ENCODE measurements at places on chromosomes 12 and 14.
A peak's percentile ranks its signal among the peaks of the same experiment; 100 is the strongest.

DNA sequence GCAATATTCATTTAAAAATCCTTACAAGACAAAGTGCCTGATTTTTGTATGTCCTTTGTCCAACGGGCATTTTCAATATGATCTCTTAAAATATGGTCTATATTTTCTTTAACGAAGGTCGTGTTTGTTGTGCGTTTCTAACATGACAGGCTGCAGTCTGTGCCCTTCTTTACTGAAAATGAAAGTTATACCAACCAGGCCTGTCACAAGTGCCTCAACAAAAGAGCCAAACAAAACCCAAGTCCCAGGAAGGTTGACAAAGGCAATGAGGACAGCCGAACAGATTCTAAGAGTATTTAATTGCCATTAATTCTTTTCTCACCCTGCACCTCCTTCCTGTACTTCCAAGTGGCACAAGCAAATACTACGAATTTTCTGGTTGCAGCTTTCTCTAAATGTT lies 13.9 kb downstream of the PAX9 start:
- DNase-seq, result no peak

- peak; percentile 22 for DNase-seq
Observed at GRCh38 chr14:72904840-72905561, 11.1 kb upstream of the DPF3 start.

DNA sequence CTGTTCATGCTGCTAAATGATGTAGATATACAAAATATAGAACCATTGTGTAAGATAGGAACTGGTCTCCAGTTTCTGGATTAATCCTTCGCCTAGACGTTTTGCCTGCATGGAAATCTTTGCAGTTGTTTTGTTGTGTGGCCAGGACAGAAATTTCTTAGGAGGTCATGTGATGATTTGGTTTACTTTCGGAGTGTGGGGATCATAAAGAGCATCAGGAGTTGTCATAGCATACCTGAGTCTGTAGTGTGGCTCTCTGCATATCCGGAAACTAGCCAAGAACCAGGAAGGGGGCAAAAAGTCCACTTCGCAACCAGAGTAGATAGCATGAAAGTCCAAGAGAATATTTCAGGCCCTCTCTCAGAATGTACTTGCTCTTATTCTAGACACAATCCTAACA lies 3.1 kb downstream of the SAMD4A start:
- no peak for DNase-seq

DNA sequence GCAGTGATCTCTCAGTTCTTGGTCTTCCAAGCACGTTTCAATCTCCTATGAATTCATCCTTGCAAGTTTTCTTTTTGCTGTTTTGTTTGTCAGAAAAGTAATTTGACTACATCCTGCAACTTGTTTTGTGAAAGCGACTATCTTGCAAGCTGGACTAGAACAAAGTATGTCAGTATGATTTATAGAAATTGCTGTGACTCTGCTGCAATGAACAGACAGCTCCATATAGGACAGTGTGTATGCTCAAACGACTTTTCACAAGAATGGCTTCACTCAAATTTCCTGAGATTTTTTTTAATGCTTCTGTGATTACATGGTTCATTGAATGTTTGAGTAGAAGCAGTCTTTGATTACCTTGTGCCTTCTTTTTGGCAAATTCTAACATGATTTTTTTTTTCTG lies 123.5 kb upstream of the TRHDE start:
- no peak for DNase-seq

DNA sequence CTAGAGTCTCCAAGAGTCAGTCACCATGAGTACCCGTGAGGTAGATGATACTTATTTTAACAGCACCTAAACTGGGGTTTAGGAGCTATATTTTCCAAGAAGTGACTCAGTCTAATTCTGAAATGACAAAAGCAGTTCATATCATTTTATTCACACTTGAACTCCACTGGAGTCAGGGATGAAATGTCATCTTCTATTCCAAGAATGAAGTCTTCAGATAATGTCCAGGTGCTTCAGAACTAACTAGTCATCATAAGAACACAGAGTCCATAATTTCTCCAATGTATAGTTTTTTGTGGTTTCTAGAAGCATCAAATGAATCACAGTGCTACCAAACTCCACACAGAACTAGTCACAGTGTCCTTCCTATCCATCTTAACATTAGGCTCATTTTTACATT lies 13.3 kb downstream of the DNM1L start:
- DNase-seq, result no peak

- DNase-seq, result peak; percentile 61
Observed at GRCh38 chr12:48988030-48988649, 10.0 kb downstream of the WNT1 start.

GRCh38 chr12:3233797-3234196 lies 156.6 kb downstream of the TSPAN9 start:
- DNase-seq, result no peak

- no peak for DNase-seq
Observed at GRCh38 chr14:21647380-21647779, 6.3 kb upstream of the OR4E2 start.

DNA sequence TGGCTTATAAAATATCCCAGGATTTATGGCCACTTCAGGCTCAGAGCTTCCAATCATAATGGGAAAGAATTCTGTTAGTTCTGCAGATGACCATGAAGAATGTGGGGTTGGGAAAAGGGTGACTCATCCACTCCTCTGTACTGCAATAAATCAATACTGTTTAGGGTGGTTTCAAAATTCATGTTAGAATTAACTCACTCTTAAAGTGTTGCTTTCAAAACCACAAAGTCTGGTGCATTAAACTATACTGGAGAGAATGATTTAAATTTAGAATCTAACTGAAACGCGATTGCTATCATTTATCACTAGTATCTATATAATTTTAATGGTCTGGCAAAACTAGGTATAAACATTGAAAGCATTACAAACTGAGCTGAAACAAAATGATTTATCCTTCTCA lies 798 bp downstream of the CCDC198 start:
- DNase-seq, result no peak

- DNase-seq, result no peak
Observed at GRCh38 chr12:112606611-112607365, 184.8 kb upstream of the RPH3A start.

DNA sequence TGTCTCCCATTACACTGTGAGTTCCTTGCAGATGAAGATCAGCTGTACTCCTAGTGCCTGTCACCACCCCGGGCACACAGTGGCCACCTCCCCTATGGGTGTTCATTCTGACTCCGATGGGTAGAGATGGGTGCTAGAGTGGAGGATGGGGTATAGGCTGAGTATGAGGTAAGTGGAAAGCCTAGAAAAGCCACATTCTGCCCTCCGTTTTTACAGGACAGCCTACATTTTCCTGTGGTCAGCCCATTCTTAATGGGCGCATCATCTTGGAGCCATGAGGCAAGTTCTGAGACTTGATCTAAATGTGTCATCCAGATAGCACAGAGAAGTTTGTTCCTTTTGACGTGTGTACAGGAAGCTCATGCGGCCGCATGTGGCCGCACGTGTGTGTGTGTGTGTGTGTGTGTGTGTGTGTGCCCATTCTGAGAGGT lies 166.7 kb upstream of the HIF1A start:
- no peak for DNase-seq

DNA sequence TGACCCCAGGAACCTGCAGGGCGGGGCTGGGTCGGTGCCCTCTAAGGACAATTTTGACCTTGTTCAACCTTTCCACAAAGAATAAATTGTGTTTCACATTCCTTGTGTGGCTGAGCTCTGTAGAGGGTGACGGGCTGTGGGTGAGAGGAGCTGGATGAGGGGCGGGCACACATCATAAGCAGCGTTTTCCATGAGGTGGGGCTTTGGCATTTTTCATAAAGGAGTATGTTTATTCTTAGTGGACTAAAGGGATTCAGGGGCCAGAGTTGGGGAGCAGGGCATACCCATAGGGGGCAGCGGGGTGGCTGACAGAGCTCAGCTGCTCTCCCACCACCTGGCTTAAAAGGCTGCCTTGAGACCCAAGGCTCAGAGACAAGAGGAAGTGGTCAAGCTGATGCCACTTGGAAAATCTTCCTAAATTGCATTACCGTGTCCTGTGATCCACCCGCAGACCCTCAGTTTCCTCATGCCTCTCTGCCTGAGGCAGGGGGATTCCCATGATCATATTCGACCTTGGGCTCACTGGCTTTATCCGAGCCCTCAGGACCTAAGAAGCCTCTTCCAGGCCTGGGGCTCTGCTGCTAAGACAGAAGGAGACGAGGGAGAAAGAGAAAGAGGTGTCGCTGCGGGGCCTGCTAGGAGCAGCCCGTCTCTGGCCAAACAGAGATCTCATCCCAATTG lies 11.4 kb downstream of the MMP14 start:
- DNase-seq, result no peak

DNA sequence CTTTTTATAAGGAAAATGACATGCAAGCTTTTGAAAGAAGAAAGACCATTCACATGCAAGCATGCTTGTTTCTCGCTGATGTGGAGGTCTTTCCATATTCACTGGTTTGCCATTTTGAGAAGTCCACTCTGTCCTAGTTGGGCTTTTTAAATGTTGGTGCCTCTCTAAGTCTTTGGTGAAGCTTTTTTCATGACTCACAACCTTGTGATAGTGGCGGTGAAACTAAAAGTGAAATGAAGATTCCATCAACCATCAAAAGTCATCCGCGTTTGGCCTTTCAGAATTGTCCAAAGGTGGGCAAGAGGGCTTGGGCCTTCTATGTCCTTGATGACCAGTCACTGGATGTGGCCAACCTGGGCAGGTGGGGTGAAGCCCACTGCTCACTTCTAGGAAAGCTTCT lies 4.3 kb downstream of the LRRC74A start:
- no peak for DNase-seq

- no peak for DNase-seq
Observed at GRCh38 chr12:5485454-5485853, 53.5 kb downstream of the NTF3 start.

GRCh38 chr12:214003-214741 lies at the start of gene SLC6A12:
Gene SLC6A12, minus strand, starts transcription at chr12:214157. Its CDS starts 4,171 bp downstream, at chr12:209986.
- no peak for DNase-seq

DNA sequence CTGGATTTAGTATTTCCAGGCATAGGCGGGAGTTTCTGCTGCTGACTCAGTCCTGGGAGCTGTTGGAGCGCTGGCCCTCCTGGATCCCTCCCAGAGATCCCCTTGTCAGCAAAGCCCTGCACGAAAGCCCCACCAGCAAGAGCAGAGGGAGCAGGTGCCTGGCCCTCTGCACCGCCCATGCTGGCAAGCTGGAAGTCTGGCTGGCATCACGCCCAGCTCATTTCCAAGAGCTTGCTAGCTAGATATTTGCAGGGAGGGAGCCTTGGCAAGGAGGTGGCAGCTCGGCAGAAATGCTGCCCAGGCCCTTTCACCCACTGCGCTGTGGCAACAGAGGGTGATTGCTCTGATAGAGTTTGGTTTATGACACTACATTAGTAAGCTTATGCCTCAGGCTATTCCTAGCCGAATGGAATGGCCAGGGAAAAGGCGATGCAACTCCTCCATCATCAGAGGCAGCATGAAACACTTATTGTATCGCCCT lies 193.9 kb downstream of the EMP1 start:
- DNase-seq, result no peak

GRCh38 chr12:109995361-109995685 lies 845 bp downstream of the GIT2 start:
- no peak for DNase-seq

DNA sequence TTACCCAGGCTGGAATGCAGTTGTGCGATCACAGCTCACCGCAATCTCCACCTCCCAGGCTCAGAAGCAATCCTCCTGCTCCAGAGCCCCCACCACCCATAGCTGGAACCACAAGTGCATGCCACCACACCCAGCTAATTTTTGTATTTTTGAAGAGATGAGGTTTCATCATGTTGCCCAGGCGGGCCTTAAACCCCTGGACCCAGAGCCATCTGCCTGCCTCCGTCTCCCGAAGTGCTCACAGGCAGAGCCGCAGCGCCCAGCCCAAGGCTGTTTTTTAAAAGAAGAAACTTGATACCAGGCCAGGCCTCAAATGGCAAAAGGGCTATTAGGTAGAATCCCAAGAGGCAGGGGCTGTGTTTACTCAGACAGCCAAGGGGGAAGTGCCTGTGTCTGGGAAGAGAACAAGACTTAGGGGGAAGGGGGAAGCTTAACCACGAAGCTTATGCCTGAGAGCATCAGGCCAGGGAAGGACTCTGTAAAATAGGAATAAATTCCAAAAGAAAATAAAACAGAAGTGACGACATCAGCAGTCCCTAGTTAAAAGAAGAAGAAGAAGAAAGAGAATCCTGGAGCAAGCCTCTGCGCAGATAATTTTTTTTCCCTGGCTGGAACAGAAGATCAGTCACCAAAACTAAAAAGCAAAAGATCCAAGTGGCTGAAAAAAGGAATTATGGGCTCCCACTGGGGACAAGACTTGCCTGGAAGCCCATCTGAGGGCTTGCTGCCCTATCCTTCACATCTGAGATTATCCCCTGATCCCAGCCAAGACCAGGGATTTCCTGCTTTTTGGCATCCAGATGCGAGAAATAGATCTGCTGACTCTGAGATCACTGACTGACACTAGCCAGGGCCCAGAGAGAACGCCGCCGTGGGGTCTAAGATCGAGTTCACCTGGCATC lies 170.5 kb downstream of the NDUFA12 start:
- DNase-seq, result no peak

GRCh38 chr14:51816031-51816430 lies 44.4 kb upstream of the GNG2 start:
- DNase-seq, result no peak

DNA sequence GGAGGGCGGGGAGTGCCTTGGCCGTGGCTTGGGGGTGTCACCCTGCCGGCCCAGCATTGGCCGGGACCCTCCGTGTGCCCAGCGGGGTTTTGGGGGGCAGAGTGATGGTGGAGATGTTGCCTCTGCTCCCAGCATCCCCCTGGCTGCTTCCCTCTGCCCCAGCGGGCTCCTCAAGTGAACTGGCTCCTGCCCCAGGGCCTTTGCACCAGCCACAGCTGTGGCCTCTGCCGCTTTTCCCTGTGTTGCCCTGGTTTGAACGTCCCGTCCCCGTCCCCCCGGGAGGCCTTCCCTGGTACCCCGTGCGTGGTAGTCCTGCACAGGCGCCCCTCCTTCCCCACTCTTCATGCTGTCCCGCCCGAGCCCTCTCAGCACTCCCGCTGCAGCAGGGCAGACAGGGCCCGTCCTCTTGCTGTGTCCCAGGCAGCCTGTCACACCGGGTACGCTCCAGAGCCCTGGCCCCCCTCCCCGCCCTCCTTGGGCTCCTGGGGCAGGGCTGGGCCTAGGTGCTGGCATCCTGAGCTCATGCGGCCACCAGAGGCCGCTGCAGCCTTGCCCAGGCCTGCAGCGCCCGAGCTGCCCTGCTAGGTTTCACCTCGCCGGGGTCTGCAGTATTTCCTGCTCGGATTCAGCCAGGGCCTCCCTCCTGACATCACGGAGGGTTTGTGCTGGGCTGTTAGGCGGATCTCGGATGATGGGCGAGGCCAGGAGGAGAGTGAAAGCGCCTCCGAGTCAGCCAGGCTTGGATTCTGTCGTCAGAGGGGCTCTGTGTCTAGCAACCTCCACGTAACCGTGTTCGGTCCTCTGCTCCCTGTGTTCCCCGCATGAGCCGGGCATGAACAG lies 9.5 kb downstream of the NOC4L start:
- peak; percentile 40 for DNase-seq

DNA sequence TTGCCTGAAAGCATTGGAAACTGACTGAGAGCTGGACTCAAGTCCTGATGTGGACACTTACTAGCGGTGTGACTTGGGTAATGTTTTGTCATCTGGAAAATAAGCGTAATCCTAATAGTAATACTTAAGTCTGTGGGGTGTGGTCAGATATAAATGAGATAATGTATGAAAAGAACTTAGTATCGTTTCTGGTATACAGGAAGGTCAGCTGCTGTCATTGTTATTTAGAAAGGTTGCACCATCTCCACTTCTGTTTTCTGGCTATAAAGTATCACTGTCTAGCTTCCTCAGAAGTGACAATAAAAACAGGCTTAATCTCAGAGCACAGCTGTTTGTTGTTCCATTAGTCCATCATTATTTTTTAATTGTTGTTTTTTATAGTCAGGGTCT lies 34.1 kb upstream of the TUBA1C start:
- no peak for DNase-seq

All from stimulated activated CD4-positive, alpha-beta T cell treated with anti-CD3 and anti-CD28 coated beads, Interleukin-1b, Interleukin-23, amount 100 ng/mL, for 1 hour (primary cell).